ENCODE measurements at places on chromosomes 5 and 9.

- peak; percentile 57 for DNase-seq
Measured at GRCh38 chr5:2680979-2681378, 70.5 kb downstream of the IRX2 start.

DNA sequence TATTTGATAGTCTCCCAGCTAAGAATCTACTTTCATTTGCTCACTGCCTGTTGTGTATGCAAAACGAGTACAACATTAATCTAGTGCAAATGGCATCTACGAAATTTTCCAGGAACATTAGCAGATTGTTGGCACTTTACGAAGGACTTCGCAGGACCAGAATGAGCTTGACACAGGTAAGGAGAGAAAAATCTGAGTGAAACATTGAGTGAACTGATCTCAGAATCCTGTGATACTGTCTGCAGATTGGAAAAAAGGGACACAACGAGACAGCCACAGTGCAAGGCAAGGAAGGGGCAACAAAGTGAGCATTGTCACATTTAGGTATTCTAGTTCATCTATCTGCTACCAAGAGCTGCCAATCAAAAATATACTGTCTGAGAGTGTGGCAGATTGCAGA is 350.5 kb downstream of the ZNF608 start:
- no peak for DNase-seq

DNA sequence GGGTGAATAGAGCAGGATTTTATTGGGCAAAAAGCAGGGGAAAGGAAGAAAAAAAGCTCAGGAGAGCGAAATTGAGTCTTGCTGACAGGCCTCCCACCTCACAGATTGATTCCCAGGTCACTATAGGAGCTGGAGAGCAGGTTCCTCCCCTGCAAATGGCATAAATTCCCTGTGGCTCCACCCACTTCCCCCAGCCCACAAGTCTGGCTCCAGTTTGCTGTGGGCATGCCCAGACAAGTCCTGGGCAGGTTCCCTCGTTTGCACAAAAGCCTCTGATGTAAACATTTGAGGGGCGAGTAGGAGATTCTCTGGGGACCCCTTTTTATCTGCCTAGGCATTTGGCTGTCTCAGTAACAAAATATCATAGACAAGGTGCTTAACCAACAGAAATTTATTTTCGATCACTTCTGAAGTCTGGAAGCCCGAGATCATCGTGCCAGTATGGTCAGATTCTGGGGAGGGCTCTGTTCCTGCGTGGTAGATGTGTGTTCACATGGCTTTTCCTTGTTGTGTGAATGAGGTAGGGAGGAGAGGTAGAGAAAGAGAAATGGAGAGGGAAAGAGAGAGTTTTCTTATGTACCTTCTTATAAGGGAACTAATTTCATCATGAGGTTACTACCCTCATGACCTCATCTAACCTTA is 614.5 kb downstream of the MAT2B start:
- peak; percentile 36 for DNase-seq

GRCh38 chr9:15304632-15305031 is 2.4 kb downstream of the TTC39B start:
- no peak for DNase-seq

DNA sequence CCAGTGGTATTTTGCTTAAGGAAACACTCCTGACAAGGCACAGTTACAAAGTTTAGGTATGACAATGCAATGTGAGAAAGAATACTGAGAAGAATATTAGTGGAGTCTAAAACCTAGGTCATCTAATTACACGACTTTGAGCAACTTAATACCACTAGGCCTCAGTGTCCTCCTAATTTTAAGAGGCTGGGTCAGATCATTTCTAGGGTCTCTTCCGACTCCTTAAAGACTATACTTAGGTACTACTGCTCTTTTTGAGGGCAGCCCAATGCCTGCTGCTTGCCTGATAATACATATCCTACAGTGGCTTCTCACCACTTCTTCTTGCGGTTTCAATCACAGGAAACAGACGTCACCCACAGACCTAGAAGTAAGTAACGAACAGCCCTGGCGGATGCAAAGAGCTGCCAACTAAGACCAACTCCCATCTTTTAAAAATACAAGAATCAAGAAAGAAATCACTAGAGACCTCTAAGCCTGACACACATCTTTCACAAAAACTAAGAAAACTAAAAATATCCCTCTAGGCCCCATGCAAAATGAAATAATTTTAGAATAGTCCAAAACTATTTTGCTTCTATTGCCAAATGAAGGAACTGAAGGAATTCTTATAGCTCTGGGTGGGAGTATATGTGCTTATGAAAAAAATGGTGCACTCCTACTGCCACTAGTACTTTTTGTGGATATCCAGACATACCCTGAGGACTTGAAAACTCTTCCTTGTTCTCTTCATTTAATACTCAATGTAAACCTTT is 13.1 kb downstream of the DIAPH1 start:
- peak; percentile 38 for DNase-seq

DNA sequence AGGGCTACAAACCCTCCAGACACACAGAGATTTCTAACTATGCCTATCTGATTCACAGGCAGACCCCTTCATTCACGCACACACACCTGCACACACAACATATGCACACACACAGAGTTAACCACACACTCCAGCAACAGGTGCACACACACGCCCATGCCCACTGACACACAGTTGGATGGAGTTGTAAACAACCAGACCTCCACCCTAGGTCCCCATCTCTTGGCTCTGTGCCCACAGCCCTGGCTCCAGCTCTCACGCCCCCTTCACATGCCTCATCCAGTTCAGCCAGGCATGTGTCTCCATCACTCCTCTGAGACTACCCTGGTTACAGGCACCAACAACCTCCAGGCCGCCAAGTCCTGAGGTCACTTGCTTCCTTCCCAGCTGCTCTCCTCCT is 61.1 kb downstream of the PSD2 start:
- no peak for DNase-seq

DNA sequence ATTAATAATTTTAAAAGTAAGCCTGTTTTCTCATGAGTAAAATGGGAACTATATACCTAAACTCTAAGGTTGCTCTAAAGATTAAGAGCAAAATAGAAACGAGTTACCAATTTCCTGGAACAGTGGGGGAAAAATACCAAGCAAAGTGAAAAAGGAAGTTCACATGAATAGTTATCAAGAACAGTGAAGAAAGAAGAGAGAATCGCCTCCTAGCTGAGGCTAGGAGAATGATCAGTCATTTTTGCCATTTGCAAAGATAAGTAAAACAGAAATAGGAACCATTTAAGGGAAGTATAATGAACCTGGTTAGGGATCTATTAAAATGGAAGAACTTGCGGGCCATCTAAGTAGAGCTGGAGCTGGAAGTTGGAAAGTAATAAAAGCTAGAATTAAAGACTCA is 50.7 kb downstream of the P4HA2 start:
- DNase-seq = peak; percentile 14

GRCh38 chr9:3585606-3586005 is 59.8 kb upstream of the RFX3 start:
- no peak for DNase-seq

DNA sequence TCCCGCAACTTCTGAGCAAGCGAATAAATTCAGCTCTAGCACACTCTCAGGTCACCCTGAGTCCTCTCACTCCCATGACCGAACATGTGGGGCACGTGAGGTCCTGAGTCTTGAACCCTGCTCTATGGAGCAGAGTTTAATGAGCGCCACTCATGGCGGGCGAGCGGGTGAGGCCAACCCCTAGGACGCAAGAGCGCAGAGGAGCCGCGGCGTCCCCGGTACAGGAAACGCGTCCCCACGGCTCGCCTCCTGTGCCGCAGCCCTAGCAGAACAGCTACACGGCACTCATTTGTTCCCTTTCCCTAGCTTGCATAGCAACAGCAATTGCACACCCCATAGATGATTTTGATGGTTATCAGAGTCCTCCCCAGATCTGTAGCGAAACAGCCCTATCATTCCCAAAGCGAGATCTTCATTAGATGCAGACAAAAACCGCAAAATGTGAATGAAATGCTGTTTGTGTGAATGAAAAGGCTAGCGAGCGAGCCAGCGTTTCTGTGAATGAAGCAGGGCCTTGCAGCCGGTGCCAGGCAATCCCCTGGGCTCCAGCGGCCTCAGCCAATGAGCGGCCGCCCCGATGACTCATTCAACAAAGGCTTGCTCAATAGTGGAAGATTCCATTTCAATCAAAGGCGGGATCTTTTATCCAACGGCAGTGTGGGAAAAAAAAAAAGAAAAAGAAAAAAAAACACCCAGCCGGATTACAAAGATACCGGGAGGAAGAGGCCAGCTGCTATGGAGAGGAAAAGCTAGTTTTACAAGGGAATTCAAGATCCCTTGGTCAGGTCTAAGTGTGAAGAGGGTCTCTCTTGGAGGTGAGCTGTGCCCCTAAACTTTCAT is 1.5 kb upstream of the SHC3 start:
- DNase-seq = peak; percentile 98

- peak; percentile 25 for DNase-seq
Measured at GRCh38 chr5:74127381-74128320, 501.7 kb downstream of the ARHGEF28 start.

GRCh38 chr5:167678481-167678880 is 613.0 kb upstream of the WWC1 start:
- DNase-seq = no peak
